ENCODE measurements at places on chromosomes 5 and 9. TPM values are rescaled to one million over a fixed set of nuclear protein-coding genes. Genes with fewer than 3 reads are reported as not detected.

Gene WNT8A
- total RNA-seq, result not detected

- DNase-seq, result no peak
These were observed 319.5 kb upstream of the TNC start for GRCh38 chr9:115437418-115437817.

Gene GPR151
- total RNA-seq, result not detected

DNA sequence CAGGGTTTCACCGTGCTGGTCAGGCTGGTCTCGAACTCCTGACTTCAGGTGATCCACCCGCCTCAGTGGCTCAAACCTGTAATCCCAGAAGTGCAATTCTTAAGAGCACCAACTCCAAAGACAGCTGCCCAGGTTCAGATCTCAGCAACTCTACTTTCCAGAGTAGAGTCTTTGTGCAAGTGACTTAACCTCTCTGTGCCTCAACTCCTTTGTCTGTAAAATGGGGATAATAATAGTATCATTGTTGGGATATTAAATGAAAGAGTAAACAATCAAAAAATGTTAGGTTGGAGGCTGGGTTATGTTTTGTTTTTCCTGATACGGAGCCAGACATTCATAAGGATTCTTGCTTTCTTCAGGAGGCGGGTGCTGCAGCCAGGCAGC is 45.0 kb downstream of the FOXI1 start:
- DNase-seq, result no peak

GRCh38 chr5:115271295-115272050 is 8.8 kb upstream of the PGGT1B start:
- DNase-seq, result no peak

Gene ACTBL2
- total RNA-seq, result not detected

- no peak for DNase-seq
These were observed 340.6 kb upstream of the DAB2 start for GRCh38 chr5:39765366-39765765.

Gene RASEF
- not detected for total RNA-seq

DNA sequence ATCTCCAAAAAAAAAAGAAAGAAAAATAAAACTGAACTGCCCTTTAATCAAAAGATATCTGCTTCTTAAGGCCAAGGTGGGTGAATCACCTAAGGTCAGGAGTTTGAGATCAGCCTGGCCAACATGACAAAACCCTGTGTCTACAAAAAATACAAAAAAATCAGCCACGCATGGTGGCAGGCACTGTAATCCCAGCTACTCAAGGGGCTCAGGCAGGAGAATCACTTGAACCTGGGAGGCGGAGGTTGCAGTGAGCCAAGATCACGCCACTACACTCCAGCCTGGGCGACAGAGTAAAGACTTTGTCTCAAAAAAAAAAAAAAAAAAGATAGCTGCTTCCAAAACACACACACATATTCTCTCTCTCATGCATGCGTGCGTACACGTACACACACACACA is 17.8 kb downstream of the SCAI start:
- DNase-seq, result no peak

GRCh38 chr5:109003928-109004327 is 256.2 kb downstream of the FER start:
- no peak for DNase-seq

DNA sequence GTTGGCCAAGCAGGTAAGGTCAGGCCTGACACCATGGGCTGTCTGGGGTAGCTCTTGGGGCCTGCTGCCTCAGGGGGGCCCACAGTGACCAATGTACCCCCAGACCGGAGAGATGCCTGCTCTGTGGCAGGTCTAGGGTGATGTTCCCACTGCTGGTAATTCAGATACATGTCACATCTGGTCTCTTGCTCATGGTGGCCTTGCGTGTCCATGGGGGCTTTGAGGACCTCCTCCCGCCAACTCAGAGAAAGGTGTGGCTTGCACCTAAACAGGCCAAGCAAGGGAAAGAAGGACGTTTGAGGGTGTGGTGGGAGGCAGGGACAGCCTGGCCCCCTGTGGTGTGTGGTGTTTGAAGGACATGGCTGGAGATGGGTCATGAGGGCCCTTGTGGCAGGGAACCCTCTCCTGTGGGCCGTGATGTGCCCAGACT is 75.2 kb downstream of the PHF2 start:
- no peak for DNase-seq

DNA sequence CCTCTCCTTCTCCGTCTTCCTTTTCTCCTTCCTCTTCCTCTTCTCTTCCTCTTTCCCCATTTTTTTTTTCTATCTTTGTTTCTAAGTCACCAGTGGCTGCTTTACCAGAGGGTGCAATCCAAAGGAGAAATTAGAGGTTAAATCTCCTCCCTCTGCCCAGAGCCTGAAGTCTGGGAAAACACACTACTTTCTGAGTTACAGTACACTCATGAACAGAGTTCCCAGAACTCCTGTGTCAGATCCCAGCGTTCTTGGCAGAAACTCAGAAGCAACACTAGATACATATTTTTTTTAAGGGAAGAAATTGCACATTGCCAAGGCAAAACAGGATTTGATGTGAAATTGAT is 189.0 kb downstream of the SNCAIP start:
- DNase-seq, result no peak

Gene MSX2
- total RNA-seq, result not detected

DNA sequence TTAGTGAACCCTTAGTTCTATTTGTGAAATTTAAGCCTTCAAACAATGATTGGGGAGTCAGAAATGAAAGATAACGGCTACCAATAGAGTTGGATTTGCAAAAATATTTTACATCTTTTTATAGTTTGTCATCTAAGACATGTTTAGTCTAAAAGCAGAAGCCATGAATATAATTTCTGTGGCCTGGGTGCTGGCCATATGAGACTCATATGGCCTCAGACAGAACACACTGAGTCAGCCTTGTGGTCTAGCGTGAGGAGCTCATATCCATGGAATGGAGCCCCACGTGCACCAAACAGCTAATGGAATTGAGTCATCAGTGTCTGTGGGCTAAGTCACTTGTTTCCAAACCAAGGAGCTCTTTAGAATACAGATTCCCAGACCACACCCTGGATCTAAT is 240.7 kb upstream of the NREP start:
- no peak for DNase-seq

Gene HNRNPAB
- total RNA-seq, result 481 TPM

Gene DDX4
- total RNA-seq, result not detected

Gene FGF10
- not detected for total RNA-seq

Gene C5orf52
- total RNA-seq, result not detected

GRCh38 chr5:26245321-26245720 is 793.1 kb downstream of the CDH9 start:
- DNase-seq, result no peak

DNA sequence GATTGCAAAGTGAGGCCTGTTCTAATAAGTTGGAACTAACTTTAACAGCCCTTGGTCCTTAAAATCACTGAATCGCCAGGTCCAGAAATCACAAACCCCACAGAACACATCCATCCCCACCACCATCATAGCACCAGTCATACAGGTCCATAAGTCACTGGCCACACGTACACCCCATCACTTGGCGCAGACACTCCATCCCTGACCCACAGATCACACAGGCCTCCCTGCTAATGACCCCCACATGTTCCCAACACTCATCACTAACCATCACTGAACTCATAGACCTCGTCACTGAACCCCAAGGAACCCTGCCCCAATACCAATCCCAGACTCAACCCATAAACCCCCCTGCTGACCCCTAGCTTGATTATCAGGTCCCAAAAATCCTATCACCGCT is 41.2 kb upstream of the ZNF300 start:
- no peak for DNase-seq

DNA sequence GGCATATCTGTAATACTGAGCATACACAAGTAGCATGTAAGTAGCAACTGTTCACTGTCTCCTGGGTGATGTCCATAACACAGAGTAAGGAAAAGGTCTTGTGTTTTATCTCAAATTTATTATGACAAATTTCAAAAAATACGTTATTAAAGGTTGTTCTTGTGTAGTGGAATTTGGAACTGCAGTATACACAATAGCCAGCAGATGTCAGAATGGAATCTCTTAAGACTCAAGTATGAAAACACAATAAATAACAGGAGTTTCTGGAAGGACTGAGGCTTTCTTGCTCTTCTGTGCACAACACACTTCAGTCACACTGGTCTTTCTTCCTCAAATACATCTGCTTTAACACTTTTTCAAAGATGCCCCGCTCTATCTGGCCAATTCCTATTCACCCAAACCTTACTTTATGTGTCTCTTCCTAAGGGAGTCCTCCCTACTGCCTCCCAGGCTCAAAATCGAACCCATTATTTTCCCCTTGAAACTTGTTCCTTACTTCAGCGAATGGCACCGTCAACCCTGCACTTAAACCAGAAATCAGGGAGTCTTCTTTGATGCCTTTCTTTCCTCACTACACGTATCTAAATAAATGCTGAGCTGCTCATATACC is 6.5 kb upstream of the FBXO10 start:
- no peak for DNase-seq

- DNase-seq, result no peak
These were observed 55.9 kb upstream of the UNC5A start for GRCh38 chr5:176754376-176754973.

DNA sequence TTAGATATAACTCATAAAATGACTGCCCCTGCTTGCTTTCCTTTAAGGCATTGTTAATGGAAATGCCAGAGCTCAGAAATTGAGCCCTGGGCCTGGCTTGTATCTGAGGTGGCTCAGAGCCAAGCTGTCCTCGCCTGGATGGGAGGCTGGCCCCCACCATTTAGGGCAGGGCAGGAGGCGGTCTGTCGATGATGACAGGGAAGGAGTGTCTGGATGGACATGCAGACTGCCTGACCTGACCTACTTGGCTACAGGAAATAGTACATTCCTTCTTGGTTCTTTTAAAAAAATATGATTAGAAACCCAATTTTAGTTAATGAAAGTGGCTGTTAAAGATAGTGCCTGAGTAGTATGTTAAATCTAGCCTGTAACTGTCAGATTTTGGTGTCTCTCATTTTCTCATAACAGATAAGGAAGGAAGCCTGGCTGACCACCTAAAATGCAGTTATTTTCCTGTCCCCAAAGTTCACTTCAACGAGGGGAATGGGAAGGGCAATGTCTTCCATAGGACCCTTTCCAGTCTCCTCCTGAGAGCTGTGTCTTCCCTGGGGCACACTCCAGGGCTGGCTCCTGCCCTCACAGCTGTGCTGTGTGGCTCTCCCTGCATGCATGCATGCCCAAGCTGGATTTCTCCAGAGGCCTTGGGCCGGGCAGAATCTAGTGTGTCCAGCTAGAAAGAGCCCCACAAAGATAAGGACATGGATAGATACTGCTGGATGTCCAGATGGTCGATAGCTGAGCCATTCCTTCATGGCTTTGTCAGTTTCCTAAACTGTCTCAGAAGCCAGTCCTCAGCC is 42.3 kb downstream of the MACROH2A1 start:
- DNase-seq, result no peak

DNA sequence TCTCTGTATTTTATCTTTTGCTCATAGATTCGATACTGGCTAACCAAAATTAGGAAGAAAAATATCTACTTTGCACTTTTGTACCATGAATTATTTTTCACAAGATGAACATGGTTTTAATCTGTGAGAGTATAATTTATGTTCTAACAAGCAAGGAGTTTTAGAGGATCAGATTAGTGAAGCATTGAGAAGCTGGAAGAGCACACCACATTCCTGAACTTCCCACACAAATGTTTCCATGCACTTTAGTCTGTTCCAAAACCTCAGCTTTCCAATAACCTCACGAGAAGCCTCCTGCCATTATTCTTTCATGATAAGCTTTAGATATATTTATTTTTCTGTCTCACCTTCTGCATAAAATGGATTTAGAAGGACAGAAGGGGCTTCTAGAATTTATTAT is 98.7 kb upstream of the MPDZ start:
- no peak for DNase-seq

Gene RIOK2
- total RNA-seq, result 46.2 TPM

Gene TSLP
- not detected for total RNA-seq

GRCh38 chr5:15834596-15835245 is 334.7 kb downstream of the FBXL7 start:
- no peak for DNase-seq

DNA sequence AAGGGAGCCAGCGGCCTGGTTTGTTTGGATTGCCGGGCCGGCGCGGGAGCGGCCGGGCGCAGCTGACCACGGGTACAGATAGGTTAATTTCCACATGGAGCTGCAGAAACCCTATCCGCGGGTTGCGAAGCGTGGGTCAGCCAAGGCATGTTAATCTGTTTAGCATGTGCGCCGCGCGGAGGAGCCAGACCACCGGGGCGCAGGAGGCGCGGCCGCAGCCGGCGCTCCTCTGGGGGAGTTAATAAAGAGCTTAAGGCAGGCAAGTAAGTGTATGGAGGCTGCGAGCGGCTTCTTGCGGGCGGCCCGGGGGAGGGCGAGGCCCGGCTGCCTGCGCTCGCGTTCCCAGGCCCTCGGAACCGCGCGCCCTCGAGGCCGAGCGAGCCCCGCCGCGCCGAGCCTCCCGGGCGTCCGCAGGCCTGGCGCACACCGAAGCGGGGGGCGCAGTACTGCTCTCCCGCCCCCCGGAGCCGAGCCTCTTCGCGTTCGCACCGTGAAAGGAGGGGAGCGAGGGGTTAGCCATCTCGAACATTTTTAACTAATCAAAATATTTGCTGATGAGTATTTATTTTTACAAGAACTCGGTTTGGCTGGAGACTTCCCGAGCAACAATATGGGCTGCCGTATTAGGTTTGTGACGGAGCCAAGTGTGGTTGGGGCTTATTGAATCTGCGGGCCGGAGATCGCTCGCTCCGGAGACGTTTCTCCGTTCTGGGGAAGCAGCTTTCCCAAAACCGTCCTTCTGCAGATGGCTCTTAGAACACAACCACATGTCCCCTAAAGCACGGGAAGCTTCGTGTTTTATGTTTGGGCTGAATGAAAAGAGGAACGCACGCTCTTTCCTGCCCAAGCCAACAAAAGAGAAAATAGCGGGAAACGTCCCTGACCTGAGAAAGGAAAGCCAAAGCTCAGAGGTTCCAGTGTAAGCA is 28.8 kb downstream of the FOXD1 start:
- DNase-seq, result no peak

Gene TRIM7
- 1.3 TPM for total RNA-seq

Gene MORN5
- not detected for total RNA-seq

- no peak for DNase-seq
These were observed 78.4 kb upstream of the IL6ST start for GRCh38 chr5:56072863-56073766.

- no peak for DNase-seq
These were observed 517.8 kb upstream of the PAPPA start for GRCh38 chr9:115635680-115636383.

- no peak for DNase-seq
These were observed 53.0 kb upstream of the KLF4 start for GRCh38 chr9:107542411-107543157.

- DNase-seq, result no peak
These were observed 146.5 kb downstream of the C5orf15 start for GRCh38 chr5:133821889-133822288.

DNA sequence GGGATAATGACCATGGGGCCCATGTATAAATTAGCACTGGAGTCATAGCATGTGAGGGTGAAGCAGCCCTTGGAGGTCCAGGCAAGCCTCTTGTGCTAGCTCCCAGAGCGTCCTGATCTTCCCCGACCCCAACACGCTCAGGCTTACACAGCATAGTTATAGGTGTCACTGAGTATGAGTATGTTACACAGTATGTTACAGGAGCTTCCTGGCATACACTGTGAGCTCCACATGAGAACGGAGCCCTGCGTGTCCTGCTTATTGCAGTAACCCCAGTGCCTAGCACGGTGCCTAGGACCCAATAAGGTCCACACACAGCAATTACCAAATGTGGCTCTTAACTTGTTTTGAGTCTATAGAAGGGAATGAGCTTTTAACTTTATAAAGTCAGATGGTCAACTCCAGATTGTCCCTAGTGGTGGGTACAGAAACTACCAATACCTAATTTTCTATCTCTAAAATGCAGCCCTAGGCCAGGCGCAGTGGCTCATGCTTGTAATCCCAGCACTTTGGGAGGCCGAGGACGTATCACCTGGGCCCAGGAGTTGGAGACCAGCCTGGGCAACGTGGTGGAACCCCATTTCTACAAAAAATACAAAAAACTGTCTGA is 64.1 kb downstream of the PLAC8L1 start:
- no peak for DNase-seq

Gene SLC34A1
- total RNA-seq, result not detected
